Activated CD4-positive, alpha-beta T cell treated with anti-CD3 and anti-CD28 coated beads, Interleukin-2, amount 10 ng/mL, durations not matched to agents 7 days and 5 days (primary cell): ENCODE measurements at places on chromosomes 5 and 9. TPM values are rescaled to one million over a fixed set of nuclear protein-coding genes. Genes with fewer than 3 reads are reported as not detected.
A peak's percentile ranks its signal among the peaks of the same experiment; 100 is the strongest.

The ANXA2R gene
- total RNA-seq = 32.0 TPM

The PRRX2 gene
- total RNA-seq = not detected

The PCDHA2 gene
- total RNA-seq = not detected

The PCDHAC2 gene
- total RNA-seq = not detected

The ZNF300 gene
- 2.2 TPM for total RNA-seq

The BTNL3 gene
- not detected for total RNA-seq

The PPP2R2B gene
- 1.8 TPM for total RNA-seq

The SOX30 gene
- not detected for total RNA-seq

DNA sequence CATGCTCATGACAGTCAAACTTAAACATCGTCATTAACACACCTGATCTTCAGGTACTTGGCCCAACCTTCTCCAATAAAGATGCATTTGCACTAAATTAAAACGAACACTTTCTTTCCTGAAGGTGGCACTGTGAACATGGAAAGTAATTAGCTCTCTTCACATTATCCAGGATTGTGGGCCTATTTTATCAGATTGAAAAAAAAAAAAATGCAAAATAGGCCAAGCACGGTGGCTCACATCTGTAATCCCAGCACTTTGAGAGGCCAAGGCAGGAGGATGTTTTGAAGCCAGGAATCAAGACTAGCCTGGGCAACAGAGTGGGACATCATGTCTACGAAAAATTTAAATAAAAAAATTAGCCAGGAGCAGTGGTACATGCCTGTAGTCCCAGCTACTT lies 14.4 kb upstream of the CDC20B start:
- H3K27me3 ChIP-seq = peaks cover 59% of the 10 kb centered on the region
- H3K36me3 ChIP-seq = no peaks in the 10 kb centered on the region
- no peak for DNase-seq

DNA sequence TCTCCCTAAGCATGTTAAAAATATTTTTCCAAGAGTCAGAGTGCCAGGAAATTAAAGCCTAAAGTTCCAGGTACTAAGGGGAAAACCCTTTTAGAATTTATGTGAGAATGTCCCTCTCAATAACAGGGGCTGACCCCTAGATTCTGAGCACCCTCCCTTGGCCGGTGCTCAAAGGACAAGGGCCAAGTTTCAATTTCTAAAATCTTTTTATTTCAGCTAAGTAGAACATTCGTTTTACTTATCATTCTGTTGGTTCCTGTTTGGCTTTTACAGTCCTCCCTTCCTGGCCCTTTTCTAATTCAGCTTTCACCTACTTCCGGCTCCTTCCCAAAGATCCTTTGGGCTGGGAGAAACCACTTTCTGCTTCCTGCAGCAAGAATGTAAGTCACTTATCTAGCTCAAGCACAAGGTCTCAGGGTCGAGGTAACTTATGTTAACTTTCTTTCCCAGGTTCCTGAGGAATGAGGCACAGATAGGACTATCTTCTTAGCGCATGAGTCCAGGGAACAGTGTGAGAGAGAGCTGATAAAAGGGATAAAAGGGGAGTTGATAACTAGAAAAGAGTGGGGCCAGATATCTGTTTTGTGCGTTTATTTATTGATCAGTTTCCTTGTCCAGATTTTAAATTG lies 34.6 kb upstream of the F2RL2 start:
- no peak overlapping the region for H3K27ac ChIP-seq
- no peaks in the 10 kb centered on the region for H3K27me3 ChIP-seq
- H3K4me3 ChIP-seq = no peak overlapping the region
- peaks cover 51% of the 10 kb centered on the region for H3K36me3 ChIP-seq

- H3K27ac ChIP-seq = peak overlapping the region; percentile 95
- peaks cover 58% of the 10 kb centered on the region for H3K4me1 ChIP-seq
- H3K27me3 ChIP-seq = peaks cover 4% of the 10 kb centered on the region
- peak; percentile 88 for DNase-seq
- H3K36me3 ChIP-seq = peaks cover 36% of the 10 kb centered on the region
Measured at GRCh38 chr9:131395157-131396098, 1.5 kb downstream of the PRRC2B start.

DNA sequence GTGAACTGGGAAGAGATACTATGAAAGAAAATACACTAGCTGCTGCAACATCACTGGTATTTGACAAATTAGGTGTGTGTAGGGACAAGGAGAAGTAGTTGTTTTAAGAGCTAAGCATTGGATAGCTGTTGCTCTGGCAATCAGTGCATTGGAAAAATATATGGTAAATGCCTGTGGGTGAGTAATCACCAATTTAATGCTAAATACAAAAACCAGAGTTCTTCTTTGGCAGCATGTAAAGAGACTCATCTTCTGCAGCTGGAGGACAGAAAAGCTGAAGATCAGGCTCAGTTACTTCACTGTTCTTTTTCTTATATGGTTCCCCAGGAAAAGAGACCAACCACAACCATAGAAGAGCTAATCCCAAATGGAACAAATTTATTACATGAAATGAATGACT lies 201.8 kb upstream of the MPDZ start:
- DNase-seq = no peak
- H3K4me3 ChIP-seq = no peak overlapping the region
- H3K27me3 ChIP-seq = no peaks in the 10 kb centered on the region
- no peak overlapping the region for H3K27ac ChIP-seq
- H3K36me3 ChIP-seq = no peaks in the 10 kb centered on the region

- no peak for DNase-seq
- H3K4me3 ChIP-seq = no peak overlapping the region
- H3K36me3 ChIP-seq = no peaks in the 10 kb centered on the region
- no peaks in the 10 kb centered on the region for H3K27me3 ChIP-seq
Measured at GRCh38 chr5:122144236-122144635, 14.9 kb downstream of the ZNF474 start.

GRCh38 chr5:76607353-76607871 lies 15.8 kb downstream of the F2RL2 start:
- peaks cover 54% of the 10 kb centered on the region for H3K36me3 ChIP-seq
- H3K27me3 ChIP-seq = no peaks in the 10 kb centered on the region
- H3K27ac ChIP-seq = peak overlapping the region; percentile 65

- no peak overlapping the region for H3K27ac ChIP-seq
- DNase-seq = no peak
- no peaks in the 10 kb centered on the region for H3K27me3 ChIP-seq
- no peak overlapping the region for H3K4me3 ChIP-seq
- no peaks in the 10 kb centered on the region for H3K4me1 ChIP-seq
Measured at GRCh38 chr5:118906947-118907346, 81.4 kb downstream of the DTWD2 start.

- no peak overlapping the region for H3K4me3 ChIP-seq
- no peak overlapping the region for H3K27ac ChIP-seq
- no peaks in the 10 kb centered on the region for H3K27me3 ChIP-seq
- H3K4me1 ChIP-seq = no peaks in the 10 kb centered on the region
- H3K36me3 ChIP-seq = no peaks in the 10 kb centered on the region
- DNase-seq = no peak
Measured at GRCh38 chr5:120655828-120656435, 191.8 kb downstream of the PRR16 start.

DNA sequence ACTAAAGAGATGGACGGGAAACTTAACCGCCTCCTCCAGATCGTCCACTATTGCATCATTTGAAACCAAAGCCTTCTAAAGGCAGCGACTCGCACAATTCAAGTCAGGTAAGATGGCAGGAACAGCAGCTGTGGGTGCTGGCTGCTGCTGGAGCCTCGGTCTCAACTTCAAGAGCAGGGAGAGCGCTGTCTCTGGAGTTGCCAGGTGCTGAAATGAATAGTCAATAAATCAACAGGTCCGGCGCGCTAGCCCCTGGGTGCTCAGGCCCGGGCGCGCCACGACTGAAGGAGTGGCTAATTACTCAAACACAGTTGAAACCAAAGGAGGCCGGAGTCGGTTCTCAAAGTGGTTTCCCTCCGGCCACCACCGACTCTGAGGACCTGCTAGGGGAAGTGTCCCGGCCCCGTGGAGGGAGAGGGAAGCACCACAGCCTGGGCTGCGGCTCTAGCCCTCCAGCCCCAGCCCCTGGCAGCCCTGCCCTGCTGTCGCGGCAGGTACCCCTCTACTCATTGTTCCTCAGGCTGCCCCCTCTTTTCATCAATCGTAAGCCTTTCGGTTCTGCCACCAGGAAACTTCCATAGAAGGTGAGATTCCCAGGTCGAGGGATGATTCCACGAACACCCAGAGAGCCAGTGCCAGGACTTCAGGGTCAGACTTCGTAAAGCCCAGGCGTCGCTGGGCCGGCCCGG lies 804 bp downstream of the TTC39B start:
- peaks cover 24% of the 10 kb centered on the region for H3K36me3 ChIP-seq
- no peaks in the 10 kb centered on the region for H3K27me3 ChIP-seq
- peak; percentile 58 for DNase-seq
- peak overlapping the region; percentile 88 for H3K27ac ChIP-seq
- peak overlapping the region; percentile 97 for H3K4me3 ChIP-seq
- peaks cover 58% of the 10 kb centered on the region for H3K4me1 ChIP-seq

GRCh38 chr9:128972956-128973355 lies 25.5 kb downstream of the NUP188 start:
- H3K27me3 ChIP-seq = no peaks in the 10 kb centered on the region
- H3K4me3 ChIP-seq = no peak overlapping the region
- peaks cover 55% of the 10 kb centered on the region for H3K36me3 ChIP-seq
- no peaks in the 10 kb centered on the region for H3K4me1 ChIP-seq
- no peak overlapping the region for H3K27ac ChIP-seq
- DNase-seq = no peak

GRCh38 chr5:119355685-119356611 lies at the start of gene TNFAIP8:
TNFAIP8 (plus strand) TSS chr5:119356019; CDS start chr5:119356091, 72 bp downstream.
- H3K27ac ChIP-seq = peak within 1 kb of the TSS; percentile 87
- H3K27me3 ChIP-seq = no peaks in the 10 kb centered on the region
- peak within 1 kb of the TSS; percentile 86 for H3K4me3 ChIP-seq
- H3K36me3 ChIP-seq = peaks cover 55% of the 10 kb centered on the region

GRCh38 chr5:170542691-170543293 lies 39.0 kb downstream of the KCNIP1 start:
- H3K4me1 ChIP-seq = no peaks in the 10 kb centered on the region
- H3K36me3 ChIP-seq = no peaks in the 10 kb centered on the region
- no peak overlapping the region for H3K4me3 ChIP-seq
- DNase-seq = no peak
- H3K27ac ChIP-seq = no peak overlapping the region

DNA sequence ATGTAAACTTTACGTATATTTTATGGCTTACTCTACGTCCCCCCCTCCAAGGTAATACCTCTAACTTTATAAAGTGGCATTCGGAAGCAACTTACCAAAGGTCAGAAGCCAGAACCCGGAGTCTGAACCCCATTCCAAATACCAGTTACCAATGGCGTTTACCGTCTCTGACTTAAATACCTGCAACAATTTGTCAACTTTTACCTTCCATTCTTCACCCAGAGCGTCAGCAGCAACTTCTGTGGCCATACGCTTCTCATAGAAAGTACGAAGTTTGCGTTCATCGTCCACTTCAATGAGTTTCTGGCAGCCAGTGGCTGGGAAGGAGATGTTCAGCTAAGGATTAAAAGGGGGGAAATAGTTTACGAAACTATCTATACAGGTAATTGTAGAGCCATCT lies 753 bp downstream of the RPS6 start:
- peaks cover 53% of the 10 kb centered on the region for H3K36me3 ChIP-seq
- peak overlapping the region; percentile 99 for H3K27ac ChIP-seq
- peaks cover 40% of the 10 kb centered on the region for H3K4me1 ChIP-seq
- no peaks in the 10 kb centered on the region for H3K27me3 ChIP-seq
- no peak for DNase-seq
- H3K4me3 ChIP-seq = peak overlapping the region; percentile 97

DNA sequence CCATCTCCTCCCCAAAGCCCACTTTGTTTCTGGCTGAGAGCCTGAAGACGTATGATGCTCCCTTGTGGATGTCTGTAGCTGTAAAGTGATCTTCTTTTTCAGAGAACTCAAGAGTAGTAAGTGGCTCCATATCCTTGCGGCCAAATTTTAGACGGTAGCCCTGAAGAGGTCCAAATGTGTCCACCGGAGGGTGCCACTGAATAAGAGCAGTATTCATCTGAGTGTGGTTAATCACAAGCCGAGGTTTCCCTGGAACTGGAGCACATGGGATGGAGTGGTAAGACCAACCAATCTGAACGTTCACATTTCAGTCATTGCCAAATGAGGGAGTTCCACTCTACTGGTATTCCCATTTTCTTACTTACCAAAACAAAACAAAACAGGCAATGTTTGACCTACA lies 686.5 kb upstream of the DMAC1 start:
- no peaks in the 10 kb centered on the region for H3K27me3 ChIP-seq
- no peak overlapping the region for H3K27ac ChIP-seq
- H3K36me3 ChIP-seq = no peaks in the 10 kb centered on the region
- DNase-seq = no peak
- H3K4me3 ChIP-seq = no peak overlapping the region
- no peaks in the 10 kb centered on the region for H3K4me1 ChIP-seq

- peaks cover 3% of the 10 kb centered on the region for H3K4me1 ChIP-seq
- H3K27me3 ChIP-seq = peaks cover 18% of the 10 kb centered on the region
- DNase-seq = no peak
- no peak overlapping the region for H3K27ac ChIP-seq
- H3K4me3 ChIP-seq = no peak overlapping the region
- H3K36me3 ChIP-seq = no peaks in the 10 kb centered on the region
Measured at GRCh38 chr5:76193635-76194034, 110.5 kb downstream of the SV2C start.

GRCh38 chr5:40834391-40834848 lies 602 bp downstream of the RPL37 start:
- peaks cover 51% of the 10 kb centered on the region for H3K36me3 ChIP-seq
- DNase-seq = peak; percentile 67
- no peaks in the 10 kb centered on the region for H3K27me3 ChIP-seq
- H3K4me1 ChIP-seq = peaks cover 66% of the 10 kb centered on the region
- peak overlapping the region; percentile 94 for H3K4me3 ChIP-seq
- H3K27ac ChIP-seq = peak overlapping the region; percentile 94

DNA sequence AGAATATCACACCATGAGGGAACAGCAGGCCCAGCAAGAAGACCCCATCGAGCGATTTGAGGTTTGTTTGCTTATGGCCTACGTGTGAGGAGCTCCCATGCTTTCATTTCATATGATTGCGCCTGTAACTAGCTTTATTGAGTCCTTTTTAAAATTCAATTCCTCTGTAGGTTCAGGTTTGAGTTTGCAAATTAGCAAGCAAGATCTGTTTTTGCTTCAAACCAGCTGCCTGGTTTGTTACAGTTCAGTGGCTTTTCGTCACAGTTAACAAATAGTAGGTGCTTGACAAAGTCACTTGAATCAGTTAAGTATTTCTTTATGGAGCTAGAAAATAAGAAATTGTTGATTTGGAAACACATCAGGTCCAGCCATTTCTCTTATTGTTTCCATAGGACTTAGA lies 56.3 kb downstream of the GPR21 start:
- peaks cover 11% of the 10 kb centered on the region for H3K36me3 ChIP-seq
- no peaks in the 10 kb centered on the region for H3K4me1 ChIP-seq
- H3K4me3 ChIP-seq = no peak overlapping the region
- no peaks in the 10 kb centered on the region for H3K27me3 ChIP-seq
- H3K27ac ChIP-seq = no peak overlapping the region
- no peak for DNase-seq

DNA sequence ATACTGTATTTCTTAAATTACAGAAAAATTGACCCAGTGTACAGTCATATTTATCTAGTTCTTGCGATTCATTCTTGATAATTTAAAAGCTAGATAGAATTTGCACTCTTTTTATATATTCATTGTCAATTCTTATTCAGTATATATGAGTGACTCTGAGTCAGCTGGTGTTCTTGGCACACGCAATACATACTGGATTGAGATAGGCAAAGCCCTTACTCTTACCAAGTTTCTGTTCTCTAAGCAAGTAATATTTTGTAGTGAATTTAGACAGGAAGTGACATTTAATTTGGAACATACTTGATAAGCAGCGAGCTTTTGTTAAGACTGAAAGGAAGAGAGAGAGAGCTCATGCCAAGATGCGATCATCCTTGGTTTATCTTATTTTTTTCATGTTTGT lies 57.7 kb downstream of the GPBP1 start:
- H3K36me3 ChIP-seq = peaks cover 56% of the 10 kb centered on the region
- H3K27me3 ChIP-seq = no peaks in the 10 kb centered on the region
- H3K4me1 ChIP-seq = peaks cover 25% of the 10 kb centered on the region
- H3K27ac ChIP-seq = peak overlapping the region; percentile 77
